ENCODE measurements at places on chromosomes 6 and 20.

DNA sequence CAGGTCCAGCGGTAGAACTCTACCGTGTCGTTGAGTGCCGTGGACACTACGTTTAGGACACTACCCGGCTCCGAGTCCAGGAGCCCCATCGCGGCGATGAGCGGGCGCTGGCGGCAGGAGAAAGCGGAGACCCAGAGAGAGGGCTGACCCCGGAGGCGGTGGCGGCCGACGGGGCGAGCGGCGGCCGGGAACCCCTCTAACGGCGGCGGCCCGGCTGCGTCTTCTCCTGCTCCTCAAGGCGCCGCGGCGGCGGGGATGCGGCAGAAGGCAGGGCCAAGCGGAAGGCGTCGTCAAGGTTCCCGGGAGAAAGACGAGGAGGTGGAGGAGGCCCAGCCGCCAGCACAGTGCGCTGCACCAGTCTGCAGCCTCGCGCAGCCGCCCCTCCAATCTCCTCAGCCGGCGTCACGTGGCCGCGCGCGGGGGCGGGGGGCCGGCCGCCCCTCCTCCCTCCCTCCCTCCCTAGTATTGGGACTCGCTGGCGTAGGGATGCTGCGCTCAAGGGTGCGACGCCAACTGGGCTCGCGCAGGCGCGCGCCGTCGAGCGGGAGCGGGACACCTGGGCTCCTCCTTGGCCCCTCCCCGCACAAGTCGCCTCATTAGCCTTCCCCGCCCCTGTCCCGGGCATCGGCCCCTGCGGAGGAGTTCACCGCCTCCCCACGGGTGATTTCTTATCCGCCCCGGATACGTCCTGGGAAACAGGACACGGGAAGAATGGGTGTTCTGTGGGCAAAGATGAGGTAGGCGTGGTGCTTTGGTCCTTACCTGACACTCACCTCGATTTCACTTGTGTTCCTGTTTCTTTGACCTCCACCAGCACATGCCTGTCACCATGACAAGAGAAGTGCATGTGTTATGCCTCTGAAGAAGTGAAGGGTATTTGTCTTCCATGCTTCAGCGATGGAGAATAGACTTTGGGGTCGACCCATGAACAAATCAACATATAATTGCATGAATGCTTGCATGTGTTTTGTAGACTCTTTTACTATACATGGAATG is at the start of gene ELOVL4:
Gene ELOVL4, minus strand, starts transcription at position 363 of the 996 bp plus-strand sequence. Its CDS starts 274 bp downstream, at position 89.
- DNase-seq: peak; percentile 41

- no peak for DNase-seq
These were observed 127.0 kb upstream of the TFAP2D start for GRCh38 chr6:50586331-50586675.

DNA sequence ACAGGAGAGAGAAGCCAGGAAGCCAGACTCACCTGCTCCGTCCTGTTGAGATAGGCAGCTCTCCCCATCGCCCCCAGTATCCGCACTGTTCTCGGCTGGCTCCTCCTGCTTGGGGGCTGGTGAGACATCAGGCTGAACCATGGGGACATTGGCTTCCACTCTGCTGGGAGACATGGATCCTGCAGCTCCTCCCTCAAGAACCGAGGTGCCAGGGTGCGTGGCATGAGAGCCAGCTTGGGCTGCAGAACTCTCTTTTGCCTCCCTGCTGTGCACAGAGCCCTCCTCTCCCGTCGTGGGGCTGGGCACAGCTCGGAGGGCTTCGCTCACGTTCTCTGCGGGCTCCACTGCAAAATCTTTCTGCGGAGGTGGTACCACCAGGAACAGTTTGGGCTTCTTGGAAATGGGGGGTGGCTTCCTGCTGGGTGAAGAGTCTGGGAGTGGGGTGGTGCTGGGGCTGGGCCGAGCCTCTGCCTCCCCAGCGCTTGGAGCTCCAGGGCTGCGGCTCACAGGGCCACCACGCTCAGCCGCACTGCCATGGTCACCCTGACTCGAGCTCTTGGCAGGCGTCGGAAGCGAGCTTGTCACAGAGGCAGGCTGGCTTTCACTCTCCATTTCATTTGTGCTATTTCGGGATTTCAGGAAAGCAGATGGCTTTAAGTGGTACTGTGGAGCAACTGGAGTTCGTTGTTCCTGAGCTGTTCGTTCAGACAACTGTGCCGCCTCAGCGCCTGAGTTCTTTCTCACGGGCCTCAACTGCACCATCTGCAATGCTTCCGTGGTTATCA is 26.5 kb downstream of the HEBP2 start:
- no peak for DNase-seq

- no peak for DNase-seq
These were observed 4.2 kb downstream of the RAMACL start for GRCh38 chr6:166582258-166582657.

GRCh38 chr6:50952092-50952907 is 133.6 kb downstream of the TFAP2B start:
- DNase-seq: no peak

GRCh38 chr6:20577173-20577688 is 43.0 kb downstream of the CDKAL1 start:
- no peak for DNase-seq
